Glutamatergic neuron (in vitro differentiated cells): ENCODE measurements at places on chromosomes 4 and X. TPM values are rescaled to one million over a fixed set of nuclear protein-coding genes. Genes with fewer than 3 reads are reported as not detected.

The CCNB3 gene
- total RNA-seq = 0.66 TPM

GRCh38 chr4:1347410-1347864 is 429 bp downstream of the UVSSA start:
- peaks cover 14% of the 10 kb centered on the region for H3K27me3 ChIP-seq
- H3K4me3 ChIP-seq = peak overlapping the region; percentile 86
- peaks cover 8% of the 10 kb centered on the region for H3K36me3 ChIP-seq

DNA sequence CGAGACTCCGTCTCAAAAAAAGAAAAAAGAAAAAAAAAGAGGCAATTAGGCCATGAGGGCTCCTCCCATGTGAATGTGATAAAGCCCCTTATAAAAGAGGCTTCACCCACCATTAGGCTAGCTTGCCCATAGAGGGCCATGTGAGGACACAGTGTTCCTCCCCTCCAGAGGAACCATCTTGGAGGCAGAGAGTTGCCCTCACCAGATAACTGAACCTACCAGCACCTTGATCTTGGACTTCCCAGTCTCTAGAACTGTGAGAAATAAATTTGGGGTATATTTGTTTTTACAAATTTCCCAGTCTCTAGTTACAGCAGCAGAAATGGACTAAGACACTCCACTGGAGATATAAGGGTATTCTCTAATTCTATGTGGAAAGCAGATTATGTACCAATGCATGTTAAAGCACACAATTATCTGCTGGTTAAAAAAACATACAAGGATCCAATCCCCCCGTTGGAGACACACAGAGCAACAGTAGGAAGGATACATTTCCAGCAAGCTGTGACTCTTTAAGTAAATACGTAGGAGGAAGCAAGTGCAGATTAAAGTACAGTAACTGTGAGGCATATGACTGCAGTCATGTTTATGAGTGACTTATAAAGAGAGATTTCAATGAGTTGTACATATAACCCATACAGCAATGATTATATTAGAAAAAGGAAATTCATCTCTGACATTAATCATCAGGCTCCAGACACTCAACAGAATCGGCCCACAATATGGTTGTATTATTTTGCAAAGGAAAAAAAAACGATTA is 21.4 kb downstream of the SH3RF1 start:
- H3K4me3 ChIP-seq = no peak overlapping the region
- H3K36me3 ChIP-seq = no peaks in the 10 kb centered on the region
- peaks cover 52% of the 10 kb centered on the region for H3K4me1 ChIP-seq
- H3K27me3 ChIP-seq = peaks cover 2% of the 10 kb centered on the region
- H3K27ac ChIP-seq = no peak overlapping the region

DNA sequence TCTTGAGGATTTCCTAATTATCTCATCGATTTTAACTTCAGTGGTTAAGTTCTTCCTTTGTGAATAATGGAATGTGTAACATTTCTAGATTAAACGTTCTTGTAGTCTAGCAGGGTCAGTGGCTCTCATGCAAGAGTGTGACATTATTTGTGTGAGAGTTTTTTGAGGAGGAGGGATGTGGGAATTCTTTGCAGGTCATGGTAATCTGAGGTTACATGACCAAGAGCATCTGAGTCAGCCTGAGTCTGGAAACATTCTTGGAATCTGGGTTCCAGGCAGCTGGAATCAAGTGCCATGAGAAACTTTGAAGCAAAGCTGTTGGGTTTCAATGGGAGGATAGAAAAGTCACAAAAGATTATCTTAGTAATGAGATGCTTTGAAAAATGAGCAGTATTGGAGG is 49.5 kb downstream of the GK start:
- H3K27ac ChIP-seq = no peak overlapping the region
- H3K4me1 ChIP-seq = no peaks in the 10 kb centered on the region
- no peak overlapping the region for H3K4me3 ChIP-seq
- no peak for DNase-seq
- H3K36me3 ChIP-seq = no peaks in the 10 kb centered on the region

DNA sequence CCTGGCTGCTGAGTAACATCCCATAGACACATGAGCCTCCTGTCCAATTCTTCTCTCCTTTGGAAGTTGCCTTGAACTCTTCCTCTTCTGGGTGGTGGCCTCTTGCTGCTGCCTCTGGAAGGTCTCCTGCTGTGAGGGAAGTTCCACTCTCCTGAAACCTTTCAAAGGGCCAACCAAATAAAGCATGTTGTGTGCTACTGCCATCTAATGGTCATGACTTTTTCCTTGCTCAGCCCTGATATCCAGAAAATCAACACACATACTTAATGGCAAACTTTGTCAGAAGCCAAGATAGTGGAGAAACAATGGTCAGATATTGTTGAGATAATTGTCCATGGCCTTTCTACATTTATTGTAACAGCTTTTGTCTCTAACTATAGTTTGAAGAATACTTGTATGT is 19.1 kb upstream of the ZXDA start:
- H3K4me1 ChIP-seq = no peaks in the 10 kb centered on the region
- H3K4me3 ChIP-seq = no peak overlapping the region
- H3K27ac ChIP-seq = no peak overlapping the region
- DNase-seq = no peak
- H3K36me3 ChIP-seq = no peaks in the 10 kb centered on the region

The GPR82 gene
- total RNA-seq = not detected

The BMPR1B gene
- total RNA-seq = 2.4 TPM

- no peak overlapping the region for H3K27ac ChIP-seq
- no peak for DNase-seq
- no peak overlapping the region for H3K4me3 ChIP-seq
- H3K4me1 ChIP-seq = peaks cover 6% of the 10 kb centered on the region
- no peaks in the 10 kb centered on the region for H3K27me3 ChIP-seq
Measured at GRCh38 chr4:54913751-54914526, 211.5 kb downstream of the KDR start.

- H3K36me3 ChIP-seq = no peaks in the 10 kb centered on the region
- H3K27ac ChIP-seq = no peak overlapping the region
- no peak for DNase-seq
- H3K4me1 ChIP-seq = no peaks in the 10 kb centered on the region
- H3K27me3 ChIP-seq = no peaks in the 10 kb centered on the region
- no peak overlapping the region for H3K4me3 ChIP-seq
Measured at GRCh38 chr4:158071931-158072330, 100.9 kb downstream of the GASK1B start.

- H3K27me3 ChIP-seq = peaks cover 3% of the 10 kb centered on the region
- H3K36me3 ChIP-seq = no peaks in the 10 kb centered on the region
- peaks cover 4% of the 10 kb centered on the region for H3K4me1 ChIP-seq
Measured at GRCh38 chr4:101192244-101192643, 155.1 kb downstream of the PPP3CA start.

- no peak overlapping the region for H3K27ac ChIP-seq
- no peak overlapping the region for H3K4me3 ChIP-seq
- H3K36me3 ChIP-seq = no peaks in the 10 kb centered on the region
- H3K4me1 ChIP-seq = no peaks in the 10 kb centered on the region
- no peaks in the 10 kb centered on the region for H3K27me3 ChIP-seq
Measured at GRCh38 chrX:11998944-11999343, 139.3 kb upstream of the FRMPD4 start.

DNA sequence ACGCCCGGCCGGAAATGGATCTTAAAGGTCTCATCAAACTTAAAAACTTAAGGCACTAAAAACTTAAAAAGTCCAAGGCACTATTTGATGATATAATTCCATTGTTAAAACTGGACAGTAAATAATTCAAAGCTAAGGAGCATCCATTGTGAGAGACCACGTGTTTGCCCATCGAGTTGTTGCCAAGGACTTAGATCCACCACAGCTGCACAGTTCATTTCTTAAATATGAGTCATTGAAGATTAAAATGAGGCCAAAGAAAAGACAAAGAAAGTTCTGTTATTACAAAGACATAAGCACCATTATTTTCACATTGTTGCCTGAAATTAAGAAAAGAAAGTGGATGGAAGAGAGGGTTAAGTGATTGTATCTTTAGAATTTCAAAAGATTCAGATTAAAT is 411.5 kb upstream of the FTHL17 start:
- H3K4me3 ChIP-seq = no peak overlapping the region
- H3K27me3 ChIP-seq = no peaks in the 10 kb centered on the region
- DNase-seq = no peak
- no peaks in the 10 kb centered on the region for H3K36me3 ChIP-seq

DNA sequence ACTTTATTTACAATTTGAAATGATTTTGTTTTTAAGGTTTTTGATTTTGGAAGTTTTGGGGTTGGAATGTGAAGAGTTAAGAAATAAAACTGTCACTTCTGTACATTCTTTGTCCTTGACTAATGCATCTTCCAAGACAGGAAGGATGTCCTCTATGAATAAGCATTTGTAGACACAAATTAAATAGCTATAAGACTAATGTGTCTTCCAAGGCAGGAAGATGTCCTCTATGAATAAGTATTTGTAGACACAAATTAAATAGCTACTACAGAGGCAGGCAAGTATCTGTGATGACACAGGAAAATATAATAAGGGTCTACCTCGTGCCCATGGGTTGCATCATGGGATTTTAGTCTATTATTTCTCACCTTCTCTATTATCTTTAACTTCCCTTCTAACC is 14.5 kb downstream of the PRSS48 start:
- no peaks in the 10 kb centered on the region for H3K36me3 ChIP-seq
- no peak overlapping the region for H3K4me3 ChIP-seq
- DNase-seq = no peak
- H3K27ac ChIP-seq = no peak overlapping the region
- H3K27me3 ChIP-seq = no peaks in the 10 kb centered on the region

GRCh38 chr4:123401271-123402120 is 4.9 kb downstream of the SPRY1 start:
- peak overlapping the region; percentile 47 for H3K4me3 ChIP-seq
- no peaks in the 10 kb centered on the region for H3K36me3 ChIP-seq
- peaks cover 9% of the 10 kb centered on the region for H3K27me3 ChIP-seq
- peak overlapping the region; percentile 62 for H3K27ac ChIP-seq
- peaks cover 25% of the 10 kb centered on the region for H3K4me1 ChIP-seq
